Iris pigment epithelial cell (primary cell): ENCODE measurements at places on chromosomes 4 and X.

- no peak for DNase-seq
Observed at GRCh38 chr4:41747230-41748055, 1.1 kb downstream of the PHOX2B start.

- DNase-seq, result no peak
Observed at GRCh38 chrX:127190381-127190780, 370.9 kb downstream of the PRR32 start.

DNA sequence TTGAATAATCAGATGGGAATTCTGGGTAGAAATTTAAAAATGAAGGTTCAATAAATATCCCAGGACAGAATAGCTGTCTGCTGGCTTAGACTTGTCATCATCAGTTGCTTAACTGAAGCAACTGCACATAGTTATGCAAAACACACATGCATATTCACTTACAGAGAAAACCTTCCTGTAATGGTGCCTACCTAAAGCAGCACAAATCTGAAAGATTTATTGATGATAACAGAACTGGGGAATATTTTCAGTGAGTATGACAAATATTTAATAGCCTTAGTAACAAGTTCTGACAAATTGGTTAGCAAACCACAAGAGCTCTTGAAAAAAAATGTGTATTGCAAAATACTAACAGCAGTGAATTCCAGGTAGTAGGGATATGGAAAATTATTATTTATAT lies 606.8 kb upstream of the BOD1L1 start:
- DNase-seq, result peak; percentile 22

DNA sequence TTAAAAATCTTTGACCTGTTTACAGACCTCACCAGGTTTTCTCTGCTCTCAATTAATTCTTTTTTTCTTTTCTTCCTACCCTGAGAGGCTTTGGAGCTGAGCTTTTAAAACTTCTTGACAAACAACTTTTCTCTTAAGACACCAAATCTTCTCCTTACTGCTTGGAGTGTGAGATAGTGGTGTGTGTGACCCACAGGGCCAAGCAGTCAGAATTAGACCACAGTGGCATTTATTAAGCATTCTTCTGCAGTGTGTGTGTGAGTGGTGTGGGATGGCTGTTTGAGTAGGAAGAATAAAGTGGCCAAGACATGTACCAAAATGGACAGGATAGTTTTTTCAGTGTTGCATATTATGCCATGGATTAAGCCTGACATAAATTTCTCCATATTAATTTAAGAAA lies 665.1 kb downstream of the RAPGEF2 start:
- peak; percentile 40 for DNase-seq

GRCh38 chr4:108033348-108033747 lies 43.7 kb downstream of the HADH start:
- no peak for DNase-seq

GRCh38 chr4:150781191-150781590 lies 199.2 kb downstream of the MAB21L2 start:
- DNase-seq, result no peak

GRCh38 chr4:144862210-144862609 lies 216.3 kb downstream of the HHIP start:
- DNase-seq, result peak; percentile 9
